ENCODE measurements at places on chromosomes 5 and 9.
A peak's percentile ranks its signal among the peaks of the same experiment; 100 is the strongest.

DNA sequence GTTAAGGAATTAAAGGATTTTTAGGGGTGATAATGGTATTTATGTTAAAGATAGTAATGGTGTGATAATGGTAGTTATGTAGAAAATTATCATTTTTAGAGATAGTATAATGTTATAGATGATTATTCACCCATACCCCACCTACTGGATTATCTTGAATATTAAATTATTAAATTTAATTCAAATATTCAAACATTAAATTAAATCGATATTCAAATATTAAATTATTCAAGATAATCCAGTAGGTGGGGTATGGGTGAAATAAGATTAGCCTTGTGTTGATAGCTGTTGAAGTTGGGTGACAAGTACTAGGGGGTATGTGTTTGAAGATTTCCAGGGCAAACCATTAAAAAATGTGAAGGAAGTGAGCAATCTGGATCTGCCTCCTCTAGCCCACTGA, 15.6 kb downstream of the FAM219A start:
- DNase-seq, result no peak

DNA sequence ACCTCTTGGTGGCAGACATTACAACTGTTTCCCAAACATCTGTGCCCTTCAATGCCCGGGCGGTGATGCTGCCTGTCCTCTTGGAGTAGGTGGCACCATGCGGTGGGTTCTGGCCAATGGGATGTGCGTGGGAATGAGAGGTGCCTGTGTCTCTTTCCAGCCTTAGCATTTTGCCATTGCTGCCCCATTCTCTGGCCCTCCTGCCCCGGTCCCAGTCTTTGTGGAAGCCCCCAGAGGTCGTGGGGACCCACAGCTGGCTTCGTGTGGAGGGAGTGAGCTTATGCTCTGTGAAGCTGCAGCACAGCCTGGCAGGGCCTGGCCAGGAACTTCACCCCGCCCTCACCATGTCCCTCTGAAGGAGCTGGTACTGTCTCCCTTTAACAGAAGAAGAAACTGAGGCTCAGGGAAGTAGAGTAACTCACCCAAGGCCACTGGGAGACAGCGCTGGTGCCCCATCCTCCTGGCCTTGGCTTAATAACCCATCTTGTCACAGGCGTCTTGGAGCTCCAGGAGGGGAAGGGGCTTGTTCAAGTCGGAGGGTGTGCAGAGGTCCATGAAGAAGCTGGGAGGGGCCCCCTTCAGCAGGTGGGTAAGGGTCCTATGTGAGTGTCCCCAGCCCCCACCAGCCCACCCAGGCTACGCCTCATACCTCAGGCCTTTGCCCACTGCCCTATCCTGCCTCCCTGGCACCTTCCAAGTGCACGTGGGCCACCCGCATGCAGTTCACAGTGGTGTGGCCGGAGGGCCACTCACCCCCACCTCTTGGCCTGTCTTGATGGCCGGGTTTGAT, 173.6 kb downstream of the GAPVD1 start:
- DNase-seq, result no peak

DNA sequence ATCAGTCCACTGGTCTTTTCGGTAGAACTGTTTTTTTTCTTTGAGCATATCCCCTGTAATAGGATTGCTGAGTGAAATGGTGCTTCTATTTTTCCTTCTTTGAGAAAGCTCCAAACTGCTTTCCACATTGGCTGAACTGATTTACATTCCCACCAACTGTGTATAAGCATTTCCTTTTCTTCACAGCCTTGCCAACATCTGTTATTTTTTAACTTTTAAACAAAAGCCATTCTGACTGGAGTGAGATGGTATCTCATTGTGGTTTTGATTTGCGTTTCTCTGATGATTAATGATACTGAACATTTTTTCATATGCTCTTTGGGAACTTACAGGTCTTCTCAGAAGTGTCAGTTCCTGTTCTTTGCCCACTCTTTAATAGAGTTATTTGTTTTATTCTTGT, 764.7 kb downstream of the MTRR start:
- peak; percentile 49 for DNase-seq

DNA sequence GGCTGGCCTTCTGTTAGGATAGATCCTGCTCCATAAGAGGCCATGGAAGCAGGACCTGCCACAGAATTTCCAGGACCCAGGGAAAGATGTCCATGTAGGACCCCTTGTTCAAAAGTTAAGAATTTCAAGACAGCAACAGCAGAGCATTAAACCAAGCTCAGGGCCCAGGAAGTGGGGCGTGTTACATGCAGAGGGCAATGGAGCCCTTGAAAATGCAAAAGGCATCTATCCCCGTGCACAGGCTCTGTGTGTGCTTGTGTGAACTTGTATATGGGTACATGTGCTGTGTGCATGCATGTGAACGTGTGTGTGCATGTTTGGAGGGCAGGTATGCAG, 14.4 kb upstream of the NKD2 start:
- no peak for DNase-seq

DNA sequence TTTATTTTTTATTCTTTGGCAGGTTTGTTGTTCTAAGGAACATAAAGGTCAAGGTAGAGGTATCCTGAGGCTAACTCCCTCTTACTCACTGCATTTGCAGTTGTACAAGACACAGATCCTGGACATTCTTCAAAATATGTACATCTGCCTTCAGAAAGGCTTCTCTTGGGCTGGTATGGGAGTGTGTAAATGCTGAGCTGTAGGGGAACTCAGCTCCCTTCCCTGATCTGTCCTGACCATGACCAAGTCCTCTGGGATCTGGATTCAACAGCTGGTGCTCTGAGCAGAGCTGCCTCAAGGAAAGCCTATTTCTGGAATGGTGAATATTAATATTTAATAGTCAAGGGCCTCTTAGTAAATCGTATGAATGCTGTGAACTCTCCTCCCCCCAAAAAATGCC, 117.4 kb downstream of the PRKACG start:
- no peak for DNase-seq

DNA sequence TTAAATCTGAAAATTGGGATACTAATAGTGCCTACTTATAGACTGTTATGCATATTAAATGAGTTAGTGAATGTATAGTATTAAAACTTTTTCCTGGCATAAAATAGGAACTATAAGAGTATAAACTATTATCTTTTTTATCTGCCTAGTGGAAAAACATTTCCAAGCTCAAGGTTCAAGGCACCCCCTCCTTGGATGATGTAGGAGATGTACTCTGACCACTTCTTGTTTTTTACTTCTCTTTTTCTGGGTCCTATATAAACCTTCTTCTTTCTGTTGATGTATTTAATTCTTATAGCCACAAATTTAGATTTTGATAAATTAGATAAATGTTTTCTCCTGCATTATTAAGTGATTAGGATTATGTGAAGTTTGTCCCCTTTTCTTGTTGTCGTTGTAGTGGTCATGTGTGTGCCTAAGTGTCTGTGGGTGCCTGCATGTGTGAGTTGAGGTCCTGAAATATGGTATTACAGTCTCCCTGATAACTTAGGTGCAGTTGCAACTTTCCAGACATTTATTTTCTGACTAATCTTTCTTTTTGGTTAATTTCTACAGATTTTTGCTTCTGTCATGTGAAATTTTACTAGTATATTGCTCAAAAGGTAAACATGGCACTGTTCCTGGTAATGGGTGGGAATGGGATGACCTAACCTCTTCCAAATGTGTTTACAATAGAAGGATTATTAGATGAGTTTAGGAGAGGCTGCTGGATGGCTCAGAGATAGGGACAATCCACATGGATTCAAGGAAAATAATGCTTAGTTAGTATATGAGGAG, 160.8 kb upstream of the CDKN2B start:
- DNase-seq, result peak; percentile 84

- DNase-seq, result no peak
These were observed 105.1 kb downstream of the PHF2 start for GRCh38 chr9:93681269-93682154.

DNA sequence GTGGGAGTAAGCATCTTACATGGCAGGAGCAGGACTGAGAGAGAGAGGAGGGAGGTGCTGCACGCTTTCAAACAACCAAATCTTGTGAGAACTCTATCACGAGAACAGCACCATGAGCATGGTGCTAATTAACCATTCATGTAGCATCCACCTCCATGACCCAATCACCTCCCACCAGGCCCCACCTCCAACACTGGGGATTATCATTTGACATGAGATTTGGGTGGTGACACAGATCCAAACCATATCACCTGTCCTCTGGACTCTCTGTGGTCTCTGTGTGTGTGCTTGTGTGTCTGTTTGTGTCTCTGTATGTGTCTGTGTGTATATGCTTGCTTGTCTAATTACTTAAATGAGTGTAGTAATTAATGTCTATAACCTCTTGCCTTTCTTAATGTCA, 31.1 kb downstream of the SEC61B start:
- DNase-seq, result no peak

- DNase-seq, result no peak
These were observed 89.5 kb downstream of the TSSK1B start for GRCh38 chr5:113344973-113345940.

DNA sequence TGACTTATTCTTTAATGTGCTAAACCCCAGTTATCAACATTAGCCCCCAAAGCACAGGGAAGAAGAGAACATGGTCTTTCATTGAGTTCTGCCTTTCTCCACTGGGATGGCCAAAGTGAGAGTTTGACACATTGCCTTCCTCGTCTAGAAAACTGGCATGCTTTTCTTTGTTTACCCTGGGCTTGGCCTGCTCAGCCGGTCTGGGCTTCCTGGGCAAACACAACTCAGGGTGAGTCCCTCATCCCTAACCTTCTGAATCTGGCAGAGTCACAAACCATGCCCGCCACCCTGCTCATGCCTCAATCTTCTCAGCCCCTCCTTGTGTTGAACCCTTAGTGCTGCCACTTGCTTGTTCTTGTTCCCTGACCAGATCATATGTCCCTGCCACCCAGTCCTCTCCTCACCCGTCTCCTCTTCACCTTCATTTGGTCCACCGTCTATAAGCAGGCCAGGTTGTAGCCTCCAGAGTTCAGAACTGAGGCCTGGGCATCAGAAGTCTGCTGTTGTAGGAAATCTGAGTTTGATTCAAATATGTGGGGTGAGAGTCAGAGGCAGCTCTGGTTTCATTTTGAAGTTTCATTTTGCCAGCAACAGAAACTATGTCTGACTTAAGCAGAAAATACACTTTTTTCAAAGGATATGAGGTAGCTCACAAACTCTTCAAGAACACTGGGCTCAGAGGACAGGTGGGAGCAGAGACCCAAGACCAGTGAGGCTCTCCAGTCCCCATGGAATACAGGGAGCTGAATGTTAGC, 217.6 kb downstream of the NDUFS4 start:
- no peak for DNase-seq

DNA sequence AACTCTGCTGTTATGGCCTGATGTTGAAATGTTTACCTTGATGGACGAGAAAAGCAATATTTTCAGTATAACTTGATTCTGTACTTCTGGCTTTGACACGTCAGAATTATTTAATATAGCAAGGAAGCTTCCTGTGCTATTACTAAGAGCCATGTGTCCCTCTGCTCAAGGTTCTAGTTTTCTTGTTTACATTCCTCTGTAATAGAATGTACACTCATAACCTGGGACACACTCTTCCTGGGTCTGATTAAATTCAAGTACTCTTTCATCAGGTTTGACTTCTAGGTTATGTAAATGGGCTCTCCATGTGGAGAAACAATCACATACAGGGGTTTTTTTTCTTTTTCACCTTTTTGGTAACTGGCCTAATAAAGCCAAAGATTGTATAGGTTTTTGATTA, 33.1 kb downstream of the GTF3C4 start:
- DNase-seq, result peak; percentile 7

Data from AG10803 (cell line).